ENCODE measurements at places on chromosomes 7 and 10.

DNA sequence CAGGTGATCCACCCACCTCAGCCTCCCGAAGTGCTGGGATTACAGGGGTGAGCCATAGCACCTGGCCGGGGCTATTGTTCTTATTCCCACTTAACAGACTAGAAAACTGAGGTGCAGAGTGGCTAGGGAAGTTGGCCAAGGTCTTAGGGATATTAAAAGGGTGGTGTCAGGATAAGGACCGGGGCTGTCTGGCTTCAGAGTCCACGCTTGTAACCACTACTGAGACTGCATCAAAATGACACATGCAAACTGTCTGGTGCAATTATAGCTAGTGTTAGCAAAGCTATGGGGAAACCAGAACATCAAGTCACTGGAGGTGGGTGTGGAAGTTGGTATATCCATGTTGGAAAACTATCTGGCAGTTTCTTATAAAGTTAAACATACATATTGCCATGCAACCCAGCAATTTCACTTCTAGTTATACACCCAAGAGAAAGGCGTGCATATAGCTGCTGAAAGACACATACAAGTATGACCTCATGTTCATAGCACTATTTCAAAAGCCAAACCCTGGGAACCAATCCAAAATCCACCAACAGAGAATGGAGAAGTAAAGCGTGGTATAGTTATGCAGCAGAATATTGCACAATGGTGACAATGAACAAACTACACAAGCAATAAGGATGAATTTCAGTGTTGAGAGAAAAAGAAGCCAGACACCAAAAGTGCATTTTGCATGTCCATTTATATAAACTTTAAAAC is 33.9 kb upstream of the EEPD1 start:
- no peak for DNase-seq

DNA sequence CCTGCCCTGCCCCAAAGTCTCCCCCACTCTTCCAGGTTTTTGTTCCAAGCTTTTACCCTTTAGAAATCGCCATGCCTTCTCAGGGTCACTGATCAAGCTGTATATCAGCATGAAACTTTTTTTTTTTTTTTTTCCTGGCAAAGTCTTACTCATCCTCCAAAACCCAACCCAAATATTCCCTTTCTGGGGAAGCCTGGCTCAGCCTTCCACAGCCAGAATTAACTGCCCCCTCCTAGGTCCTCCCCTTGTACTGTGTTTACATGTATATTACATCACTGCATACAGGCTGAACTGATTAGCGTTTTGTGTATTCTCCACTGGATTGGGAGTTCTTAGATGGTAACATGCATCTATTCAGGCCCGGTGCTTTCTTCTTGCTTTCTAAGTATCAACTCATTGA is 4.6 kb upstream of the NOBOX start:
- DNase-seq = no peak

DNA sequence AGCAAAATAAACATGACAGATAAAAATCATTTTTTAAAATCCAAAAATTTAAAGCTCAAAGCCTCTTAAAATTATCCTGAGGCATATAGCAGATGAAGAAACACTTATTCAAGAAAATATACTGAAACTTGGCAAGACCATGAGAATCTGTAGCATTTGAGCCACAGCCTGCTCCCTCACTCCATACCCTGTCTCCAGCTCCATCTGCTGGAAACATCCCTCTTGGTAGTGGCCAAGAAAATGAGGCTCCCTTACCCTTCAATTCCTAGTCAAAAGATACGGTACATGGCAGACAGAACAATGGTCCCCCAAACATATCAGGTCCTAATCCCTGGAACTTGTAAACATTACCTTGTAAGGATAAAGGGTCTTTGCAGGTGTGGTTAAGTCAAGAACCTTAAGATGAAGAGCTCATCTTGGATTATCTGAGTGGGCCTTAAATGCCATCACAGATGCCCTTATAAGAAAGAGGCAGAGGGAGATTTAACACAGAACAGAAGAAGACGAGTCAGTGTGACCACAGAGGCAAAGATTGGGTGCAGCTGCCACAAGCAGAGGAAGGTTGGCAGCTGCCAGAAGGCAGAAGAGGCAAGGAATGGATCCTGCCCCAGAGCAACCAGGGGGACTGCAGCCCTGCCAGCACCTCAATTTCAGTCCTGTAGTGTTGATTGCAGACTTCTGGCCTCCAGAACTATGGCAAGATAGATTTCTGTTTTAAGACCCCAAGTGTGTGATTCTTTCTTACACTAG is 149.4 kb downstream of the ZNF248 start:
- DNase-seq = no peak

DNA sequence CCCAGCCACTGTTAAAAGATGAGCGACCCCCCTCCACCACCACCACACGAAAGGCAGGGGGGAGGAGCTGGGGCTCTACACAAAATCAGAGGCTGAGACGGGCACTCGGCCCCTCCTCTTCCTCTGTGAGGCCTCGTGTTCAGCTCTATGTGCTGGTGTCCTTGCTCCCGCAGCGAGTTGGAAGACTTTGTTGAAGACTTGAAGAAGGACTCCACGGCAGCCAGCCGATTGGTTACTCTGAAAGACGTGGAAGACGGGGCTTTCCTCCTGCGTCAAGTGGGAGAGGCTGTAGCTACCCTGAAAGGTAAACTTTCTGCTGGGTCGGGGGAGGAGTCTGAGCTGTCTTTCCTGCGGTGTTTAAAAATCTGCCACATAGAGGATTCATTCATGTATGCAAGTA is 203.7 kb downstream of the ARHGAP21 start:
- no peak for DNase-seq

DNA sequence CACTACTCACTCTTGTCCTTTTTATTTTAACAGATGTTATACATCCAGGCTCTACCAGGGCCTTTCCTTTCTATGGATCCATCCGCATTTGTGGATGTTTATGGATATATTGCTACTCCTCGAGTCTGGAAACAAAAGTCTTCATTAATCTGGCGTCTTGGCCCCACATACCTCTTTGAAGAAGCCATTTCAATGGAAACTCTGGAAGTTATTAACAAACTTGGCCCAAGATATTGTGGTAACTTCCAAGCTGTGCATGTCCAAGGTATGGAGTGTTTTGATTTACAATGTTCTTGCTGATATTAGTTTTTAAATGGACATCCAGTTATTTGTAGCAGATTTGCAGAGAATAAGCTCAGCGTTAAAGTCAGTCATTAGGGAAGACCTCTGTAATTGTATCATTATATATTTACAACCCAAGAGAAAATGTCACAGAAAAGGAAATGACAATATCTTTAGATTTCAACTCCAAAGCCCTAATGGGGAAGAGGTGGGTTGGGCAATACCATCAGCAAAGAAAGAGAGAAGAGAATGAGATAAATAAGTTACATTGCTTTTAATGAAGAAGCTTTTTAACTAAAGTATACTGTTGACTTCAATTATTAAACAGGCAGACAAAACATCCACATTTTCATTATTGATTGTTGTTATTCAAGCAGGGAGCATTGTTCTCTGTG is 102.1 kb downstream of the WDFY4 start:
- DNase-seq = no peak

DNA sequence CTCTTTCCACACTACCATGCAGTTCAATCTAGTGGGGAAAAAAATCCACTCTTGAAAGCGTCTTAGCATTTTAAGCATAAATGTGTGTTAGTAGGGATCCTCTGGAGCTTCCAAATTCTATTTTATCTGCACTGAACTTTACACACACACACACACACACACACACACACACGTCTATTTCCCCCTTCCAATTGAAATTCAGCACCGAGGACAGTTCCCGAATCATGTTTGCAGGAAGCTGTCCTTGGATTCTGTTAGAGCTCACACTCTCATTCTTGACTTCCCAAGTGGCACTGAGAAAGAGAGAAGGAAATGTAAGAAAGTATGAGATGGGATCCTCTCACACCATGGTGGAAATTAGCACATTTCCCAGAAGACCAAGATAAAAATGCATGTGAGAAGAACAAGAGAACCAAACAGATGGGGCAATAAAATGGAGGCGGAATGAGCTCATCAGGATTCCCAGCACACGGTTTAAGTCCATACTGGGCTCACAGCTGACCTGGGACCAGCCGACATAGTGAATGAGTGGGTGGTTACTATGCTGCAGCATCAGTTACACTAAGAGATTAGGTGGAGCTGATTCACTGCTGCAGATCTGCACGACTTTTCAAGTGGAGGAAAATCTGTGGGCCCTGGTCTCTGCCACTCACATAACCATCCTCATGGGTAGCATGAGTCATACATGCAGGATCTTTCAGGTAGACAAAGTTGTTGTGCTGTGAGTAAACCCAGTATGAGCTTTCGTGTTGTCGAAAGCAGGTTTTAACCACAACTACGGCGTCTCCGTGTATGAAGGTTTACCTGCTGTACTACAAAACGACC is 3.3 kb upstream of the NPTX2 start:
- DNase-seq = no peak

DNA sequence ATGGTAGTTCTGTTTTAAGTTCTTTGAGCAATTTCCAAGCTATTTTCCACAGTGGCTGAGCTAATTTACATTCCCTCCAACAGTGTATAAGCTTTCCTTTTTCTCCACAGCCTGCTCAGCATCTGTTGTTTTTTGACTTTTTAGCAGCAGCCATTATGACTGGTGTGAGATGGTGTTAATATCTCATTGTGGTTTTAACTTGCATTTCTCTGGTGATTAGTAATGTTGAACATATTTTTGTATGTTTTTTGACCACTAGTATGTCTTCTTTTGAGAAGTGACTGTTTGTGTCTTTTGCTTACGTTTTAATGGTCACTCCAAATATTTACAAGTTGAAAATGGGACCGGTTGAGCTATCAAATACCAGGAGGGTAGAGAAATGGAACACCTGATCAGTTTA is 20.4 kb downstream of the GNG11 start:
- no peak for DNase-seq

DNA sequence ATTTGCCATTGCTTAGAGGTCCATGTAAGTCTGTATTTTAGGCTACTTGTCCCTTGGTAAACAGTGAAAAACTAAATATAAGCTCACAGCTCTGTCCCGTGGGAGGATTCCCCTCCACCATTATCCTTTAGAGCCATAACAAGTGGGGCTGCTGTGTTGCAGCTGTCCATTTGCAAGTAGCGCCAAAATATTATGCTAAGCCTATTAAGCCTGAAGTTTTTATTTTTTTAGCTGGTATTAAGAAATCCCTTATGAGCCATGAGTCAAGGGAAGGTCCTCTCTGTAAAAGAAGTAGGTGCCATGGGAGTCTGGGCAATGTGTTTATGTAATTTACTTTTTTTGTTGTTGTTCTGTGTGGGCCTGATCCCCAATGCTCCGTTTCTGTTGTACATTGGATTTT is 183.9 kb downstream of the THSD7A start:
- no peak for DNase-seq

- DNase-seq = no peak
These were observed 16.1 kb upstream of the DMBT1 start for GRCh38 chr10:122544493-122544892.

DNA sequence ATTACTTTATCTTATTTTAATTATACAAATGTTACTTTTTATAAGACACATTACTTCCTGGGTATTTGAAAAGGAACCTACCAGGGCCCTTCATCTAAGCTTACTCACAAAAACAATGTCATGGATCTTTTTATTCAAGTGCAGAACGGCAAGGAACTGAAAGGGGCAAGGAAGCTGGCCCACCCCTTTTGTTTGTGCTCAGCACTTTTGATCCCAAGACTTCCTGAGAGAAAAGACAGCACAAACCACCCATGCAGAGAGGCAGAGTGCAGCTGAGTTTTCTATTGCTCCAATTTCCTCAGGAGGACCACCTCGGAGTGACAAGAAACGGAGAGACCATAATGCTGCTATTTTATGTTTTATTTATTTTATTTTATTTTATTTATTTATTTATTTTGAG is 232.0 kb upstream of the NRP1 start:
- DNase-seq = no peak

- no peak for DNase-seq
These were observed 80.2 kb upstream of the MSRB2 start for GRCh38 chr10:23015021-23015707.

DNA sequence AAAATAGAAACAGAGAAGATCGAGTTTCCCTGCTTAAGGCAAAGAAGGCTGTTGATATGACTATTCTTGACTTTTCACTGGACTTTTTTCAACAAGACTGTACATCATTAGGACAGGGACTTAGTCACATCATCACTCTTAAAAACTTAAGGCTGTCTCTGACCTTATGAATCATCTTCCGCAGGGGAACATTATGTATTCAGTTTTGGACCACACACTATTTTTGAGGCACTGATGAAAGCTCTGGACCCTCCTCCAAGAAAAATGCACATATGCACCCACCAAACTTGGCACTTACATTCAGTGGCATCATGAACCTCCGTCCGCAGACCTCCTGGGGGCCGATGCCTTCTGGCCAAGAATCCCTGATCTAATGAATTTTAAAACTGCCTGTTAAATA is 96.4 kb downstream of the CALD1 start:
- no peak for DNase-seq

DNA sequence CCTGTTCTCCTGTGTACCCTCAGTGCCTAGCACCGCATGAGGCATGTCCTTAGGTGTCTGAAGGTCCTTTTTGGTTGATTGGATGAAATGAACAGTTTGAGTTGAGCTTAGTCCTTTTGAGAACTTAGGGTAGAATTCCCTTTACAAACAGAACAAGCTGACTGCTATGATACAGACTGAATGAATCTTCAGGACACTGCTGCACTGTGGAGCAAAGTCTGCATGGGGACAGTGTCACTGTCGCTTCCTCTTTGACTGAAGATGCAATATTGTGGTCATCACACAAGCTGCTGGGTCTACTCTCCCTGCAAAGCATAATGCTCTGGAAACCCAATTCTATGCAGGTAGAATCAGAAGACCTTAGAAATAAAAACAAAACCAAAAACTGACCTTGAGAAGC is 8.6 kb upstream of the PLAU start:
- no peak for DNase-seq

- DNase-seq = no peak
These were observed 110.7 kb downstream of the FRMD4A start for GRCh38 chr10:14220026-14220425.

All from stimulated activated CD4-positive, alpha-beta T cell treated with anti-CD3 and anti-CD28 coated beads, TNF-alpha, amount 100 ng/mL, for 1 hour (primary cell).